ENCODE measurements at places on chromosomes 4 and X.

DNA sequence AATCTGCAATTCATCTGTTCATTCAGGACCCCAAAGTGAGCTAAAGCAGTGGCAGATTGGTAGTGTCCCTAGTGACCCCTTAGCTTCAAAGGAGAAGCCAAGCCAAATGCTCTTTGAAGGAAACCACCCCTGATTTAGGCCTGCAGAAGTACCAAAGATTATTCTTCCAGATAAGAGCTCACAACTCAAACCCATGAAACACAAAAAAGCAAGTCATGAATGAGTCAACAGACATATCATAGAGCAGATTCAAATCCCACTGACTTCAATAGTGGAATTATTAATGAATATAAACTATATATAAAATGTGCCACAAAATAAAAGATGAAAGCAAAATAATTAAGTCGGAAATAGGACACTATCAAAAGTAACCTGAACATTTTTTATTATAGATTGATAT lies 197.6 kb downstream of the SCFD2 start:
- DNase-seq = no peak

GRCh38 chrX:150487369-150488094 lies 80.9 kb upstream of the MTM1 start:
- DNase-seq = no peak

GRCh38 chr4:38734446-38734845 lies 48.3 kb downstream of the TLR10 start:
- DNase-seq = no peak

- no peak for DNase-seq
These were observed 43.3 kb downstream of the FGFBP1 start for GRCh38 chr4:15894921-15895916.

GRCh38 chr4:125486351-125486750 lies 171.6 kb downstream of the FAT4 start:
- DNase-seq = no peak

GRCh38 chr4:110781944-110782343 lies 159.1 kb upstream of the PITX2 start:
- no peak for DNase-seq

DNA sequence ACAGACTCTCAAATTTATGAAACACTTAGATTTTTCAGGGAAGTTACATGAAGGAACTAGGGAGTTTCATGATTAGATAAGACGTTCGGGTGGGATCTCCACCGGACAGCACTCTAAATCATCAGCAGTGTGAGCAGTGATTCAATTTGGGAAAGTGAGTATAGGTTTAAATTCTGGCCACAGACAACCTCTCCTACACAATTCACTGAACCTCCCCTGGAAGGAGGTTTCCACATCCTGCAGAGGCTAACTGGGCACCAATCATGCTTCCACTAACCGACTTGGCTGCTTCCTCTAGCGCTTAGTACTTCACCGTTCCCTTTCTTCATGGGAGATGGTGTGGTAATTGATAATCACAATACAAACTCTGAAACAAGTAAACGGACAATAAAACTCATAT lies 5.6 kb downstream of the CXCL9 start:
- no peak for DNase-seq

DNA sequence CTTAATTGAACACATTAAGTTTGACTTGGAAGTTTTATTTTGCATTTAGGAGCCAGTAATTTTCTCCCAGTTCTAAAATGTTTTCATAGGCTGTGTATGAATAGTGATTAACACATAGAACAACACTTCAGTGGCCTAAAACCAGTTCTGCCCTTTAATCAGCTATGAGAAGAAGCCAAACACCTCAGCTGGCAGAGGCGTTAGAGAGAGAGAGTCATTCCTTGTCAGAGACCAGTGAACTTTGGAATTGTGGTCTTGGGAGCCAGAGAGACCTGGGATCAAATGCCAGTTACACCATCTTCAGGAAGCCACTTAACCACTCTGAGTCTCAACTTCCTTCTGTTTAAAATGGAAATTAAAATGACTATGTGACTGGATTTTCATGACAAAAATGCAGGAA lies 39.3 kb upstream of the PRPS2 start:
- no peak for DNase-seq

GRCh38 chrX:70466968-70467367 lies 22.3 kb downstream of the DLG3 start:
- DNase-seq = no peak

DNA sequence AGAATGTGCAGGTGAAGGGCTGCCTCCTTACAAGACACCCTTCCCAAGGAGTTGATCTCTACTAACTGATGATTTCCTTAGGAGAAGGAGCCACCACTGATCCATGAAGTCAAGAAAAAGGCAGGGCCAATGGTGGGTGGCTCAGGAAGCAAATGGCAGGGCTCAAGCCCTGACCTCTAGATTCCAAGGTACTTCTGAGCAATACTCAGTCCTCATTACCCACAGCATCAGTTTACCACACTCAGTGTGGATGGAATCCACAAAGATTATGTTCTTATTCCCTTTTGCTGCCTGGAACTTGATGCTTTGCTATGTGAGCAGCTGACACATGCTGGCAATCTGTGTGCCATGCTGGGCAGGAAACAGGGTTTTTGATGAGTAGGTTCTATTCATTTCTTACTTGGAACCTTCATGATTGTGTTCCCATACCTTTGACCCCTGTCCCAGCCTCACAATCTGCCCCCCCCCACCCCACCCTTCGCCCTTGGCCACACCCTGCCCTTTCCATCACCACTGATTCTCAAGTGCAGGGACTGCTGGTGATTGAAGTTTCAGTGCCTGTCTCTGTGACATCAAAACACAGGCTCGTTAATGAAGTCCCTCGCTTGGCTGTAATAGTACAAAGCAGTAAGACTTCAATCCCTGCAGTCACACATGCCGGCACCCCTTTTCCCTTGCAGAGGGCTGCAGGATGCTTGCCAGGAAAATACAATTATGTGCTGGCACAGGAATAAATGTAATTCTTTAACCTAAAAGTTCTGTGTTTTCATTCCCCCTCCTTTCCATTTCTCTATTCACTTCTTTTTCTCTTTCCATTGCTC lies 135.6 kb upstream of the GPC4 start:
- DNase-seq = no peak

Measured in stimulated activated CD4-positive, alpha-beta T cell treated with anti-CD3 and anti-CD28 coated beads, Interleukin-15, amount 100 ng/mL, for 48 hours (primary cell).